Astrocyte of the spinal cord (primary cell): ENCODE measurements at places on chromosomes 5 and 9.

DNA sequence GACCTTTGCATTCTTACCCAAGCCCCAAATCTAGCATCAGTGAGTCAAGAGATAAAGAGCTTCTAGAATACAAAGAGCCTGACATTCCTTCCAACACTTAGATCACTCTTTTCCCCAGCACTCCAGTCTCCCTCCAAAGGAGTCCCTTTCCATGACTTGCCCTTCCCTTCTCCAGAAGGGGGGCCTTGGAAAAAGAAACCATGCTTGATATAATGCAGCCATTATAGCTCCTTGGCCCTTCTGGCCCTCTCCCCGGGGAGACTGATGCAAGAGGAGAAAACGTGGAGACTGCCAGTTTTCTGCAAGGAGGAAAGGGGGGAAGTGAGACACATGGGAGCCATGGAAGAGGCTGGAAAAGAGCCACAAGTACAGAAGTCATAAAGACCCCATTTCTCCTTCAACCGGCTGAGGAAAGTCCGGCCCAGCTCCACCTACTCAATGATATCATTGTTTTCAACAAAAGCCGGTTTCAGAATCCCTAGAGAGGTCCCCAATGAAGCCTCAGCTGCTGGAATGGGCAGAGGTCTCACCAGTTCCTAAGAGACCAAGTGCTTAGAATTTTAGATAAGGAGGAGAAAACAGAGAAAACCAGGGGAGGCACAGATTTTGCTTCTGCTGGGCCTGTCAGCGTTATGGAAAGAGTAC is 29.0 kb downstream of the ADAM19 start:
- no peak for DNase-seq

DNA sequence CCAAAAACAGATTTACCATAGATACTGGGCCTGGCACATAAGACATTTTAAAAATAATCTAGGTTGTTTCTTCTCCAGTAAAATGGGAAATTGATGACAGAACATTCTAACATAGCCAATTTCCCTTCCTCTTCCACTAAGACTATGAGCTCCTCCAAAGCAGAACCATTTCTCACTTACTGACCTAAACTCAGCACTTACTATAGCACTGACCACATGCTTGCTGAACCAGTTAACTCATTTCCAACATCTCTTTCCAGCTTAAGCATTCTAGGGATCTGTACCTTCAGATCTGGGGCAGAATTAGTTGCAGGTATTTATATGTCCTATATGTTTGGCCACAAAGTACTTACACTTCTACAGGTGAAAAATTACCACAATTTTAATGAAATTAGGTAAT is 58.9 kb downstream of the TTC39B start:
- no peak for DNase-seq

DNA sequence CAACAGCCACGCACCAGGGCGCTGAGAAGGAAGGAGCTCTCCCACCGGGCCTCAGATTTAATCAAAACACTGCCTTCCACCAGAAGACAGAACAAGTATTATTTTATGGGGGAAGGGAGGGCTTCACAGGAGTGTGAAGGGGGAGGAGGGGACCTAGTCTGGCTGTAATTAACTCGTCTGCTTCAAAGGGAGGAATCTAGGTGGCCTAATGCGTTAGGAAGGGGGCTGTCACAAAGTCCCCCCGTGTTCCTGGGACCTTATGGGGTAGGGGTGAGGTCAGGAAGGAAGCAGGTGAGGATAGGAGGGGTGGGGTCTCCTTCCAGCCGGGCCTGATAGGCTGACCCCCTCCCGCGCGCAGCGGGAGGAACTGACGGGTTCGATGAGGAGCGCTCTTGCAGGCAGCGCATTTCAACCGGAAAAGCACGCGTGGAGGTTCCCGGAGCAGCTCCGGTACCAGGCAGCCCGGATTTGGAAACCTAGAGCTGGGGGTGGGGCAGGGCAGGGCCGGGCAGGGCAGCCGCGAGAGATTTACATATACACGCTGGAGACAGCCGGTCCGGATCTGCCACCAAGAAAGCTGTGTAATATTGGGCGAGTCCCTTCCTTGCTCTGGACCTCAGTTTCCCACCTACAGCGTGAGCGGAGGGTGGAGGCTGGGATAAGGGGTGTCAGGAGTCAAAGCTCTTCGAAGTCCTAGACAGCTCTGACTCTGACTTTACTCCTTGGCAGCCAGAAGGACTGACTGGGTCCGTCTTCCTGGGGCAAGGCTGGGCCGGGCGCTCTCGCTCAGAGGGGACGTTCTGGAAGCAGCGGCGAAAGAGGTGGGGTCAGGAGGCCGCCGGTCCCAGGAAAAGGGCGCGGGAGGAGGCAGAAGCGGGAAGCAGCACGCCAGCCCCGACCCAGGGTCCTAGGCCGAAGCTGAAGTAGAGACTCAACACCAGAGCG is 1.8 kb downstream of the SHB start:
- DNase-seq, result peak; percentile 38

- DNase-seq, result no peak
Measured at GRCh38 chr5:89016741-89017303, 133.8 kb upstream of the MEF2C start.

GRCh38 chr5:112342389-112342788 is 76.7 kb downstream of the EPB41L4A start:
- no peak for DNase-seq

- DNase-seq, result peak; percentile 86
Measured at GRCh38 chr5:149500922-149501582, 50.2 kb downstream of the CSNK1A1 start.

- DNase-seq, result no peak
Measured at GRCh38 chr5:2184026-2184366, 301.3 kb upstream of the IRX4 start.

- DNase-seq, result no peak
Measured at GRCh38 chr9:125755340-125755739, 8.2 kb downstream of the PBX3 start.
